Kidney glomerular epithelial cell (primary cell): ENCODE measurements at places on chromosomes 16 and 17.

DNA sequence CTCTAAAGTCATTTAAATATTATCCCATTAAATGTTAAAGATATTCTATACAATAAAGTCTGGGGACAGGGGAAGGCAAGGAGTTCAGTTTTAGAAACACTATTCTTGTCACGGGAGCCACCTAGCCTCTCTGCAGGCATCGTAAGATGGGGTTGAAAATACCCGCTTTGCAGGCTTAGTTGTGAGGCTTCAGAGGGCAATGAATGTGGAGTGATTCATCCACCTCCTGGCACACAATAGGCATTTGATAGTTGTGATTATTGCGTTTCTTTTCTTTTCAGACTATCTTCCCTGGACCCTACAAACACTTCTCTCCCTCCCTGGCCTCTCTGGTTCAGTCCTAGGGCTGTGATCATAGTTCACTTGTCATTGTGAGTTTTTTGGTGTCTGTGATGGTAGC lies 19.6 kb downstream of the GLP2R start:
- DNase-seq, result no peak

DNA sequence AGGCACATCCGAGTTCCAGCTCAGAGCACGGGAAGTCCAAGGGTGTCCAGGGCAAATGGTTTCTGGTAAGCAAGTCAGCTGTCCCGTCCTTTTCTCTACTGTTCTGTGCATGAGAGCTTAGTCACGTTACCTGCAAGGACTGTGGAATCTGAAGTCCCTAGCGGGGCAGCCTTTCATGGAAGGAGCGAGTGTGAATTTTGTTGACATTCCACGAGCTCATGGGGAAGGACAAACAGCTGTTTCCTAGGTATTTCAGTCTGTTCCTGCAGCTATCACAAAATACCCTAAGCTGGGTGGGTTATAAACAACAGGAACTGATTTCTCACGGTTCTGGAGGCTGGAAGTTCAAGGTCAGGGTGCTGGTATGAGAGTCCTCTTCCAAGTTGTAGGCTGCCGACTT lies 109.2 kb downstream of the SDR42E1 start:
- no peak for DNase-seq

- DNase-seq, result peak; percentile 15
These were observed 148.7 kb downstream of the GRIN2A start for GRCh38 chr16:10033556-10033955.

DNA sequence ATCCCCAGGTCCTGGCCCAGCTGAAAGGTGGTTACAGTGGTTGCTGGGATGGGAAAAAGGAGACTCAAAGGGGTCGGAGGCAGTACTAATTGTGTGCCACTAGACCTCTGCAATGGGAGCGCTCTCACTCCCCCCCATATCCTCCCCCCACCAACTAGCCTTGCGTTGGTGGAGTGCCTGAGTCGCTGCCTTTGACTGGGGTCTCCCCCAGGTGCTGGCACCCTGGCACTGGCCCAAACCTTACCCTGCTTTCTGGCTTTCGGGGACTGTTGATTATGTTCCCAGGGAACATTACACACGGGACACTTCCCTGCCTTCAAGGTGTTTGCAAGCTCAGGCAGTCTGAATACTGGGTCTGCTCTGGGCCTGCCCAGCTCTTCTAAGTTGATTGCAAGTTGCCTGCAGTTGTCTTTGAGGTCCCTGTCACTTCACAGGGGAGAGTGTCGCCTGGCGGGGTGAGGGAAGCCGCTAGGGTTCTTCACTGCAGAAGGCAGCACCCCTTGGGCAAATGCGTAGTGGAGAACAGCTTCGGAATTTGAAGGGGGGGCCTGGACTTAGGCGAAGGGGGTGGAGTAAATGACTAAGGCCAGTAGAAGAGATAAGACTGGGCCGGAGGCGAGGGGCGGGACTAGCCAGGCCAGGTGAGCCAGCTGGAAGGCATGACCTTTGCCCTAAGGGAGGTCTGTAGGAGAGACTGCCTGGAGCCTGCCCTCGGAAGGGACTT lies 98.0 kb downstream of the RAB11FIP4 start:
- DNase-seq, result no peak

DNA sequence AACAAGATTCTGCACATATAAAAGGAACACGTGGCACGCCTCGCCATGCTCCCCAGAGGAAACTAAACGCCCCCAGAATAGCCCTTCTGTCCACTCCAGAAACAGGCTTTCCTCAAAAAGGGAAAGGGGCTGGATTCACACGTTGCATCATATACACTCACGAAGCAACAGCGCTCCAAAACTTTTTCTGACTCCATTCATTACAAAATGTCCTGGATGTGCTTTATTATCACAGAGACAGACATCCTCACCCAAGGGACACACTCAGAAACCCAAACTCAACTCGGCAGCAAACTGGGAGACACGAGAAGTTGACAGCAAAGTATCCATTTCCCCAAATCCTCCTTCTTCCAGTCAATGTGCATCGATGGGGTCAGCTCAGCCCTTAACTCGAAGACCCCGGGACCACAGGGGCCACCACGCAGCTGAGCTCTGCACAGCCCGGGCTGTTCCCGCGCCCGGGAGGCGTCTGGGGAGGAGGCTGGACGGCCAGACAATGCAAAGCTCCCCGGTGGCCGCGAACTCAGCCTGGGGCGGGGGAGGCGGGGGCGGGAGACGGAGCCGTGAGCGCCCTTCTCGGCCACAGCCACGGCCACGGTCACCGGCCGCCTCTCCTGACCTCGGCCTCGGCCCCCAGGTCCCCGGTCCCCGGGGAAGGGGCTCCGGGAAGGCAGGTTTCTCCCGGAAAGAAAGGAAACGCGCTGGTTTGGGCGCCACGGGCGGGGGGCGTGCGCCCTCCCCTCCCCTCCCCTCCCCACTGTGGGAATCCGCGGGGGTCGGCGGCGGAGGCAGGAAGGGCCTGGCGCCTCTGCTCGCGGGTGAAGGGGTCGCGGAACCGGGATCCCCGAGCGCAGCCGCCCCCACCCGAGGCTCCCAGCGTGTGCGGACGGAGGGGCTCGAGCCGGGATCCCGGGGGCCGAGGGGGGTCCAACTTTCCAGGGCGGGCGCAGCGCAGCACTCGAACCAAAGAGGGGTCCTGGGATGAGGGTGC lies 1.2 kb downstream of the NXN start:
- peak; percentile 33 for DNase-seq

- DNase-seq, result no peak
These were observed 29.0 kb upstream of the SSTR2 start for GRCh38 chr17:73135766-73136165.

DNA sequence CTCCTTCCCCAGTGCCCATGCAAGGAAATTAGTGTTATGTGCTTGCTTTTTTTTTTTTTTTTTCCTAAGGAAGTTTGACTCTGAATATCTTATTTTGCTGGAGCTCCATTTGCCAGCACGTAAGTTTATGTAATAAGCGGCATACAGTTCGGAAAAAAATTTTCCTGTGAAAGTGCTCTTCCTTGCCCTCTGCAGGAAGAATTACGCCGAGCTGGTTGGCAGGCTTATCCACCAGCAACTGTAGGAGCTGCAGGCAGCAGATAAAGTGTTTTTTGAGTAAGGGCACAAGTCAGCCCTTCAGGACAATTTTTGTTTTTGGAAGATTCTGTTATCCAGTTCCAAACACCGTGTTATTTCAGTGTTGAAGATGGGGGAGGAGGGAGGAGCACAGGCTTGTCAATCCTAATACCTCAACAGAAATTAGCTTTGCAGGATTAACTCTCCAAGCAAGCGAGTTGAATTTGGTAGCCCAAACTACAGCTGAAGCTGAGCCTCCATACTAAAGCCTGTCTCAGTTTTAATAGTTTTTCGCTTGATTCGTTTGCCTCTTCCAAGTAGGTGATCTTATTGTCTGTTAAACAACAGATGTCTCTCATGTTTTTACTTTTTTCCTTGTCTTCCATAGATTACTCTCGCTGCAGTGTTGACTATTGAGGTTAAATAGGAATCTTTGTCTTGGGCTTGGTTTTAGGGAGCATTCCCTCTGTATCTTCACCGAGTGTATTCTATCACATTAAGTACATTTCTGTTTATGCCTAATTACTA lies 1.1 kb downstream of the SPECC1 start:
- peak; percentile 58 for DNase-seq

DNA sequence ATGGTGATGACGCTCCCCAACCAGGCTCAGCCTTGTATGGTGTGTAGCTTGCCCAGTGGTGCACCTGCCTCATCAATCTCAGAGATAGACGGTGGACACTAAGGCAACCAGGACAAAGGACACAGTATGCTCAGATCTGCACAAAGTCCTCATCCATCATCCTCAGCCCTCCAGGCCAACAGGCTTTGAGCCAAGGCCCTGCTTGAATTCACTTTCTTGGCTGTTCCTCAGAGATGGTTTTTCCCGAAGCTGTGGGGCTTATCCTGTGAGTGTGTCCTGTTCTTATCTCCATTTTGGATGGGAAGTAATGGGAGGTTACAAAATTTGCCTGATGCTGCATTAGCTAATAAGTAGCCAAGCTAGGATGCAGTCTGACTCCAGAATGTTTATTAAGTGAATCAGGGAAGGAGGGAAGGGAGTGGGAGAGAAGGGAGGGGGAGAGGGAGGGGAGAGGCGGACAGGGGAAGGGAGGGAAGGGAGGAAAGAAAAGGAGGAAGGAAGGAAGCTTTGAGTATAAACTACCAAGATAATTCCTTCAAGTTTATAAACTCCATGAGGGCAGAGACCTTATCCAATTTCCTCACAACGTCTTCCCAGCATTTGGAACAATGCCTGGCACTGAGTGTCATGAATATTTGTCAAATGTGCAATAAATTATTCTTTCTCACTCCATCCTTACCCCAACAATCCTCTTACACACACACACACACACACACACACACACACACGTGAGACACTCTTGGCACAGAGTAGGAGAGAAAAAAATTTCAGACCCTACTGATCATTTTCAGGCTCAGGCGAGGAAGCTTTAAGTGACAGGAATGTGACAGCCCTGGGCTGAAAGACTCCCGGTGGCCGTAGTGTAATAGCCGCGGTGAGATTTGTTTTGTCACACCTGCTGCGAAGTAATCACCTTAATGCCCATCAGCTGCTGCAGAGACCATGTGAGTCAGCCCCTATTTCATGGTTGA lies 84.3 kb downstream of the BMERB1 start:
- peak; percentile 77 for DNase-seq

GRCh38 chr17:74512036-74512435 lies 19.2 kb downstream of the CD300LB start:
- no peak for DNase-seq

DNA sequence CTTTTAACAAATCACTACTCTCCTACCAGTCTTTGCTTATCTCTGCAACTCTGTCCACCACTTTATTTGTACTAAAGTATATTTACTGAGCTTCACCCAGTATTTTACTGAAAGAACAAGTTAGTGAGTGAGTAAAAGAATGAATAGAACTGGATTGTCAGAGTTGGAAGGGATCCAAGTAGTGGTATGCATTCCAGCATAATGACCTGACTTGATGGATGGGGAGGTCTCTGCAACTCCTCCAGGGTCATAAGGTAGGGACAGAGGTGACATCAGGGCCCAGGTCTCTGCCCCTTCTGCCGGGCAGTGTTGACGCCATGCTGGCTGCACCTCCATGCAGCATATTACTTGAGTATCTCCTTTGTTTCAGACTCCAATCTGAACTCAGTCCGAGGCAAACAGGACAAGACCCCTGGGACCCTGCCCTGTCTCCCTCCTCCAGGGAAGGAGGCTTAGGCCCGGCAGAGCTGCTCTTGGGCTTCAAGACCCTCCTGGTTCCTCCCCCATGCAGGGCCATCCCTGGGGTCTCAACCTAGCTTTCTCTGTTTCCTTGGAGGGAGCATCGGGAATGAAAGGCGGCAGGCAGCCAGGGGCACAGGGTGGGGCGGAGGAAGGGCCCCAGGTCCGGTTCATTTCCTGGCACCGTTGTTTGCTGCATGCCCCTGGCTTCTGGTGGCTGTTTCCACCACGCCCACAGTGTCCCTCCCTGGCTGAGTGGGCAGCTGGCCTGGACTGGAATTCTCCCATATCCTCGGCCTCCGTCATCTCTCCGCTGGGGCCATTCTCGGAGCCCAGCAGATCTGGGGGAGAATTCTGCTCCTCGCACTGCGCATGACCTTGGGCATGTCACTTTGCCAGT lies 12.4 kb upstream of the ITGA3 start:
- peak; percentile 84 for DNase-seq

DNA sequence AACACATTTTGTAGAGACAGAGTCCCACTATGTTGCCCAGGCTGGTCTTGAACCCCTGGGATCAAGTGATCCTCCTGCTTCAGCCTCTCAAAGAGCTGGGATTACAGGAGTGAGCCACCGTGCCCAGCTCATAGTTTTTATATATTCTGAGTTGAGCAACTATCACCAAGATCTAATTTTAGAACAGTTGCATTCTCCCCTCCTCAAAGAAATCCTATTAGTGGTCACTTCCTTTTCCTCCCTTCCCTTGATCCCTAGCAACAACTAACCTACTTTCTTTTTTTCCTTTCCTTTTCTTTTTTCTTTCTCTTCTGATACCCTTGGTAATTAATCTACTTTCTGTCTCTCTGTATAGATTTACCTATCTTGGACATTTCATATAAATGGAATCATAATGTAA lies 61.5 kb upstream of the B4GALNT2 start:
- DNase-seq, result no peak

- no peak for DNase-seq
These were observed 256.1 kb downstream of the IRX3 start for GRCh38 chr16:54030451-54030850.

DNA sequence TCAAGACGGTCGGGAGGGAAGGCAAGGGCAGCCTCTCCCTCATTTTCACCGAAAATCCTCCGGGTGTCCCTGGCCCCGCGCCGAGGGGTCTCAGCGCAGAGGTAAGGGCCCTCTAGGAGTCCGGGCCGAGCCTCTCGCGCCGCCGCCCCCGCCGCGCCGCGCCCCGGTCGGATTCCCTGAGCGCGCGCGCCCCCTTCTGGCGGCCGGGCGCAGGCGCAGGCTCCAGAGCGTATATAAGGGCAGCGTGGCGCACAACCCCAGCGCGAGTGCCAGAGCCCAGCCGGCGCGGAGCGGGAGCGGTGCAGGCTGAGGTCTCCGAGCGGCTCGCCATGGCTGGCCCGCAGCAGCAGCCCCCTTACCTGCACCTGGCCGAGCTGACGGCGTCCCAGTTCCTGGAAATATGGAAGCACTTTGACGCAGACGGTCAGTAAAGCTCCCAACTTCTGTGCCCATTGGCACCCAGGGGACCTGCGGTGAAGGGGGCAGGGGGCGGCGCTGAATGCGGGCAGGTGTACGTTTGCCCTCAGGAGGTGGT lies at the start of gene CALB2:
CALB2 (plus strand) TSS at position 260 of the 535 bp plus-strand sequence; CDS start at position 330, 70 bp downstream.
- DNase-seq, result peak; percentile 62

GRCh38 chr16:4309102-4309832 lies 6.6 kb upstream of the GLIS2 start:
- DNase-seq, result no peak

DNA sequence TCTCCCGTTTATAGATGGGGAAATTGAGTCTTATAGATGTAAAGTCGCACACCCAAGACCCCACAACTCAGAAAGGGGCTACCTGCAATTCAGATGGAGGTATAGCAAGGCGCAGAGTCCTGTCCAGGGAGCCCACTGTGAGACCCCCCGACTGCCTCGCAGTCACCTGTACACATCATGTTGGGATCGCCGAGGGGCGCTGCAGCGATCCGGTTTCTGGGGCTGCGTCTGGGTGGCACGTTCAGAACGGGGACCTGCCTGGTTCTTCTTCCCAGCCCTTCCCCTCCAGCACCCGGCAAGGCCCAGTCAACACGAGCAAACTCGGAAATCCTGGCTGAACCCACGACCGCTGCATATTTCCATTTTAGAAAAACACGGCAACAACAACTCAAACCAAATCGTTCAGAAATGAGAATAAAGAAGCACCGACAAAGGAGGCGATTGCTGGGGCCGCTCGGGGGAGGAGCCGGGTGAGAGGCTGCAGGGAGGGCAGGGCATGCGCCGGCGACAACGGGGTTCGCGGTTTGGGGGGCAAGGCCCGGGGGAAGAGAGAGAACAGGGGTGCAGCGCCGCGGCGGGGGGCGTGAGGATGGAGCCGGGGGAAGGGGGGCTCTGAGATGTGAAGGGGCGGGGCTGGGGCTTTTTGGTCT lies 643 bp downstream of the HSDL1 start:
- no peak for DNase-seq

GRCh38 chr17:27091043-27091497 lies 202.8 kb upstream of the WSB1 start:
- DNase-seq, result no peak
